Smooth muscle cell of the coronary artery (primary cell): ENCODE measurements at places on chromosomes 6 and 20. TPM values are rescaled to one million over a fixed set of nuclear protein-coding genes. Genes with fewer than 3 reads are reported as not detected.

PREX1 gene
- total RNA-seq, result 18.7 and 26.5 TPM in 2 replicates

PEDS1 gene
- 12.6 and 13.4 TPM in 2 replicates for total RNA-seq

RAB32 gene
- 37.9 and 108 TPM in 2 replicates for total RNA-seq

SAMD10 gene
- 0.23 and 0.45 TPM in 2 replicates for total RNA-seq

SNTA1 gene
- total RNA-seq, result 27.0 and 40.6 TPM in 2 replicates

ITPA gene
- total RNA-seq, result 9.9 and 30.8 TPM in 2 replicates

ALDH8A1 gene
- total RNA-seq, result 0.15 and 0.35 TPM in 2 replicates

GPR63 gene
- total RNA-seq, result 0.08 and 0.23 TPM in 2 replicates

KCNS1 gene
- 0.23 and 0.70 TPM in 2 replicates for total RNA-seq

TRERF1 gene
- 1.2 and 1.6 TPM in 2 replicates for total RNA-seq
